ENCODE measurements at places on chromosomes 3 and 15.

DNA sequence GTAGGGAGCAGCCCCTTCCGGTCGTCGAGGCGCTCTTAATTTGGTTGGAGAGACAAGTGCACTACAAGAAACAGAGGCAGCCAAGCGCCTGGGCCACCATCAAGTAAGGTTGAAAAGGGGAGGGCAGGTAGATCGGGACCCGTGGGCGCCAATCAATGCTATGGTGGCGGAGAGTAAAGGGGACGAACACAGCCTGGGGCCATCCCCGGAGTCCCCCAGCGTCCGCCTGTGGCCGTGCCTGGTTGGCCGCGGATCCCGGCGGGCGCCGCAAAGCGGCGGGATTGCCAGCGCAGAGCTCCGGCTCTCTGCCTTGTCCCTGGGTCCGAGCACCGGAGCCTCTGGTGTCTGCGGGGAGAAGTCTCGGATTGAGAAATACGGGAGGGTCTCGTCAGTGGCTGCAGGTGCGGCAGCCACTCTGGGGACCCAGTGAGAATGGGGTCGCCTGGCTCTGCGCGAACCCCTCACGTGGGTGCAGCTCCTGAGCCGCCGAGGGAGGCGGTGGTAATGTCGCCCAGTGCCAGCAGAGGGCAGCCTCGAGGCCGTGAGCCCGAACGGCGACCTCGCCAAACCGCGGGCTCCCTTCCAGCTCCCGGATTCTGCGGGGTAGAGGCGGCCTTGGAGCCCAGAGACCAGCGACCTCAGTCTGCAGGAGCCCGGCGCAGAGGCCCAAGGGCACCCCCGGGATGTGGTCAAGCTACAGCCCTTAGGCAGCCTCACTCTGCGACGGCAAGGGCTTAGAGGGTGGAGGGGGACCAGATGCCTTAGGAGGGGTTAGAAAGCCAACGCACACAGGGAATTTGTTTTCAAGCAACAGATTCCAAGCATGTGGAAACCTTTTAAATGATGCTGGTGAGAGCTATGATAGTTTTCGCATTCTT lies 10.8 kb downstream of the FOXL2 start:
- DNase-seq: peak; percentile 48

DNA sequence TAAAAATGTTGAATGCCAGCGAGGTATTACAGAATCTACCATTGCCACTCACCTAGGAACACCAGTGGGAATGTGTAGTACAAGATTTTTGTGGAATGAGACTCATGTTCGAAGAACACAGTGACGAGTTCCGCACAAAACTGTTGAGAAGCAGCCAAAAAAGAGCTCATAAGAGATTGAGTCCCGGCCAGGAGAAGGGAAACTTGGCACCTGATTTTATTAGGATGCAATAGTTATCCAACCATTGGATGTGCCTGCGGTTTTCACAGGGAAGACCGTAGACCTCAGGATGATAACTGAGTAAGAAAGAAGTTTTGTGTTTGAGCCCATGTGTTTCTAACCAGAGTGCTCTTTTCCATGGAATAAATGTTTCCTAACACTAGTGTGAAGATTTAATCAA lies 88.9 kb downstream of the PTPRG start:
- peak; percentile 95 for DNase-seq

GRCh38 chr15:48416301-48416700 lies 85.1 kb downstream of the DUT start:
- DNase-seq: no peak

DNA sequence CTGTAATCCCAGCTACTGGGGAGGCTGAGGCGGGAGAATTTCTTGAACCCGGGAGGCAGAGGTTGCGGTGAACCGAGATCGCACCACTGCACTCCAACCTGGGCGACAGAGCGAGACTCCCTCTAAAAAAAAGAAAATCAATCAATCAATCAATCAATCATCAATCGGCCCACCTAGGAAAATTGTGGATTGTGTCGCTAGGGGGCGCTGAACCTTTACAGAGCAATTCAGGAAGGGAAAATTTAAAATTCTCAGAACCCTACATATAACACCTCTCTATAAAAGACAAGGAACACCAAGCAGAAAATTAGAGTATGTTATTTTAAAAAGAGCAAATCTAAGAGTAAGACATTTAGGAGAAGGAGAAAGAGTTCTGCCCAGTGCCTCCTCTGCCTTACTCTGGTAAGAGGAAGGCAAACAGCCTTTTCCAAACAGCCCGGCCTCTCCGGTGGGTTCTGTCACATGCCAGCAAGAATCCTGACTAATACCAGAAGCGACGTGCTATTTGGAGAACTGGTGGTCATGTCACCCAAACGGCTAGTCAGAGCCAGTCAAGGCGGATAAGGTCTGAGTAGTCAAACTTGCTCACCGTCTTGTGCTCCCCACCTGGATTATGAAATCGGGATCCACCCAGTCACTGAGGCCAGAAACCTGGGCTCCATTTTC lies 22.3 kb upstream of the SMCO1 start:
- peak; percentile 36 for DNase-seq

DNA sequence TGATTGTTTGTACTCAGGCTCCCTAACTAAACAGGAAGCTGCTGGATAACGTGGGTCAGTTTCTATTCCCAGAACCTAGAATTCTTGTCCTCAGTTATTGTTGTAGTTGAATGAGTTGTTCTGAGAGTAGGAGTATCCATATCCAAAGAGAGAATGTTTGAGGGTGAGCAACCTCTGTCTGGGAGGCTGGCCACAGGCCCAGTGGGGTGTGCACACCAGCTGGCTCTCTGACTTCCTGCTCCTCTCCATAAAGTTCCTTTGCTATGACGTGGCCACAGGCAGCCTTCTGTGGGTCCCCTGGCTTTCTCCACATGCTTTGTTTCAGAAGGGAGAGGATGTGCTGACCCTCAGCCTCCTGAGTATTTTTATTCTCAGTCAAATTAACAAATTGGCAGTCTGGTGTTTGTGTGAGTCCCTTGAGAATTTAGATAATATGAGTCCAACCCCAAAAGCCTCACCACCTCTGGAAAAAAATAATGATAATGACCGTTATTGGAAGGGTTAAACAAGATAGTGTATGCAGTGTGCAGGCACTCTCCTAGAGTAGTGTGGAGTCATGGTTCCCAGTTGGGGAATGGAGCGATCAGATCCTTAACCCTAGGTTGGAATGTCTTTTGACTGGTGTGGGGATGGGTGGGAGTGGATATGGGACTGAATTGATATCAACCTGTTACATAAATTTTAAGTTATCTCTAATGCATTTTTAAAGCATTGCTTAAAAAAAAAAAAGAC lies 47.6 kb upstream of the MED12L start:
- DNase-seq: peak; percentile 94

DNA sequence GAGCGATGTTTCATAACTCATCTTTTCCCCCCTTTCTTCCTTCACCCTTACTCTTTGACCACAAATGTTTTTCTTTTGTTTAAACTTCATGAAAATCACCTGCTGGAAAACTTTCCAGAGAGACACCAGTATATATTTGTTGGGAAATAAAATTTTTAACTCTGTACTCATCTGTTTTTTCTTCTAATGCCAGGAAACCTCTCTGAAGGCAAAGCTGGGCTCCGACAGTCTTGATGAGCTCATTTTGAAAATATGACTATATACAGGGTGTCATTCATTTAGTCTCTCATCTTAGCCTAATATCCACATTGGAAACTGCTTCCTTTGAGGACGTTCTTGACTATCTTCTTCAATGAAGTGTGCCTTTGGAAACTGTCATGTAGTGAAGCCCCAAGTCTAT lies 339.6 kb upstream of the ROBO2 start:
- no peak for DNase-seq

DNA sequence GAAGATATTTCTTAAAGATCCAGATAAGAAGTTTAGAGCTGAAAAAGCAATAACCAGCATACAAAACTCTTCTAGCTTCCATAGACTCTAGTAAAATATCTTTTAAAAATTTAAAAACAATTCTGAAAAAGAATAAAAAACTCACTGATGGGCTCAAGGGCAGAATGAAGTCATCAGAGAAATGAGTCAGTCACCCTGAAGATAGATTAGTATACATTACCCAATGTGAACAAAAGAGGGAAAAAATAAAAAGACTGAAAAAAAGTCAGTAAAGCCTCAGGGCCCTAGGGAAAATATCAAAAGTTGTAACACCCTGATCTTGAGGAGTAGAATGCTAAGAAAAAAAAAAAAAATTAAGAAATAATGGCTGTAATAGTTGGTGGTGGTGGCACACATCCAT lies 11.4 kb downstream of the DET1 start:
- peak; percentile 37 for DNase-seq

DNA sequence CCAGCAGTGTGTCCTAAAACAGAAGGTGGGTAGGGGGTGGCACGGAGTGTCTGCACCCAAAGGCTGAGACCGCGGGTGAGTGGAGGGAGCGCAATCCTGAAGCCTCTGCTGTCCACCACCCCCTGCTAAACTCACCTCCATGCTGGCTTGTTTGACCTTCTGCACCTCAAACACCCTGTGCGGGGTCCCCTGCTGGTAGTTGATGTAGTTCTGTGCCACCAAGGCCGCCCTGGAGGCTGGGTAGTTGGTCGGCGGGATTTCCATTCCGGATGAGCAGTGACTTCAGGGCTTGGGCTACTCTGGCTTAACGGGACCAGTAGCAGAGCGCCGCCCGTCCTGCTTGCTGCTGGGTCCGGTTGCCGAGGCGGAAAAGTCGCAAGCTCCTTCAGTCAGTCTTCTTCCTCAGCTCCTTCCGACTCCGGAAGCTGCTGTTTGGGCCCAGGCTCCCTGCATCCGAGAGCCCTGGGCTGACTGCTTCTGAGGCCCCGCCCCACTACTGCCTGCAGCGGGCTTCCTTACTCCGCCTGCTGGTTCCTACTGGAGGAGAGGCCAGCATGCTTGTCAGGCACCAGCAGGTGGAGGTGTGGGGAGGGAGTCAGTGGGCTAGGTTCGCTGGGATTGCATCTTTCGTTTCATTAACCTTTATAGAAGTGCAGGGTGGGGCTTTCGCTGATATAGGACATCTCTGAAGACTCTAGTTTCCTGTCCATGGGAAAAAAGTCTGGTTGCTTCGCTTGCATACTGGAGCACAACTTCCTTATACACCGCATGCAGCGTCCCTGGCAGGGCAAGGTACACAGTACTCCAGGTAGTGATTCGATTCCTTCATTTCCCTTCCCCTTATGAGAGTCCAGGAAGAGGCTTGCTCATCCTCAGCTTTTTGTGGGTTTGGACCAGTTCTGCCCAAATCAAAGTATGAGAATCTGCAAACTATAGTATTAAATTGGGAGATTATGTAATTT lies at the start of gene LXN:
LXN (minus strand) TSS at position 434 of the 962 bp plus-strand sequence; CDS start at position 264, 170 bp downstream.
- DNase-seq: peak; percentile 82
